ENCODE measurements at places on chromosomes 12 and 14. TPM values are rescaled to one million over a fixed set of nuclear protein-coding genes. Genes with fewer than 3 reads are reported as not detected.

The KRT5 gene
- total RNA-seq, result not detected

The FOXG1 gene
- not detected for total RNA-seq

The ANO4 gene
- not detected for total RNA-seq

The OAS3 gene
- total RNA-seq, result 114 TPM

The ZNF891 gene
- 2.3 TPM for total RNA-seq

The CEBPE gene
- total RNA-seq, result not detected

The BAZ2A gene
- 101 TPM for total RNA-seq

The CBLN3 gene
- 5.5 TPM for total RNA-seq

The ZNF705A gene
- not detected for total RNA-seq

The HSPB8 gene
- not detected for total RNA-seq

The FAM181A gene
- not detected for total RNA-seq

The CLEC4A gene
- total RNA-seq, result 0.25 TPM

The KRT79 gene
- not detected for total RNA-seq

The KRT72 gene
- 0.27 TPM for total RNA-seq

The ABCB9 gene
- total RNA-seq, result 6.0 TPM

The AKAP3 gene
- 0.93 TPM for total RNA-seq

The APOF gene
- not detected for total RNA-seq

The HOXC12 gene
- not detected for total RNA-seq

The WDR89 gene
- total RNA-seq, result 22.1 TPM

The PAPLN gene
- 0.68 TPM for total RNA-seq

The SIRT4 gene
- total RNA-seq, result 1.6 TPM

The FLRT2 gene
- not detected for total RNA-seq

The PPP1R3E gene
- 26.3 TPM for total RNA-seq

The CCDC184 gene
- total RNA-seq, result not detected

The MANSC1 gene
- total RNA-seq, result 0.66 TPM

The MSRB3 gene
- not detected for total RNA-seq

The SERPINA1 gene
- 0.16 TPM for total RNA-seq

The RNF212B gene
- not detected for total RNA-seq

The CELA1 gene
- total RNA-seq, result 0.16 TPM

The GZMB gene
- total RNA-seq, result 127 TPM

The C12orf50 gene
- total RNA-seq, result 0.09 TPM

The CCDC196 gene
- total RNA-seq, result not detected

Data from T-helper 2 cell treated with Interferon-gamma antibody and Interleukin-4, amounts not matched to agents 100 ng/mL and 5 ng/mL, for 36 hours (primary cell).